ENCODE measurements at places on chromosomes 6 and 20.

DNA sequence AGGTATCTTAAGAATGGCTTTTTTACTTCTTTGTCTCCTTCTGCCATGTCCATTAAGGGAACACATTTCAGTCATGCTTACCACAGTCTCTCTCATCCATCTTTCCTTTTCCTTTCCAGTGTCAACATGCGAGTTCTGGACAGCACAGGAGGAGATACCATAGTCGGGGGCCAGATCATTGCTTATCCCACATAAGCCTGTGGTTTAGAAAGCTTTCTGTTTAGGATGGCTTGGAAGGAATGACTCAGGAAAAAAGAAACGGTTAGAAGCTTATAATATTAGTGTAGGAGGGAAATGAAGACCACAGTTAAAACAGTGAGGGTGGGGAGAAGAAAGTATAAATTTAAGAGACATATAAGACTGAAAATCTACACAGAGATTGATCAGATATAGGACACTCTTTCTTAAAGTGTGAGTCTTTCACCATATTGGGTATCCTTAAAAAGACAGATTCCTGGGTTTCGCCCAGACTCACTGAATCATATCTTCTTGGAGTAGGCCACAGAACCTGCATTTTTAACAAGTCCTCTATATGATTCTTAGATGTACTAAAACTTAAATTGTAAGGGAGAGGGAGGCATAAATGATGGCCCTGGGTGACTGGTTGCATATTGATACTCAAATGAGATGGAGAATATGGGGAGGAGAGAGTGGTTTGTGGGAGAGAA, 36.1 kb downstream of the DSE start:
- no peak for DNase-seq

DNA sequence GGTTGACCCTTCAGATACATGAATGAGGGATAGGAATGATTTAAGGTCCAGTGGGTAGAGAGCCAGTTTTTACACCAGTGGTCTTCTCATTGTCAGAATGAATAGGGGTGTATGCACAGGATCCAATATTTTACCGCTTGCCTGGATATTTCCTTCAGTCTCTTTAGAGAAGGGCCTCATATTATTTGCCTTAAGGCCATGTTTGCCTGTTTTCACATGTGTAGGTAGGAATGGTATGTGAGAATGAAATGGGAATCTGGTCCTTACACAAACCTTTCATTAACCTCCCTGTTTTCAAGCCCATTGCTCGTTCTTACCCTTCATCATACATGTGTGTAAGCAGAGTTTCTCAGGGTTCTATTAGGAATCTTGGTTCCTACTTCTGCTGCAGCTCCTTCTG, 62.4 kb downstream of the LIN28B start:
- DNase-seq: no peak

- DNase-seq: no peak
These were observed 59.0 kb upstream of the TFB1M start for GRCh38 chr6:155373276-155373675.

DNA sequence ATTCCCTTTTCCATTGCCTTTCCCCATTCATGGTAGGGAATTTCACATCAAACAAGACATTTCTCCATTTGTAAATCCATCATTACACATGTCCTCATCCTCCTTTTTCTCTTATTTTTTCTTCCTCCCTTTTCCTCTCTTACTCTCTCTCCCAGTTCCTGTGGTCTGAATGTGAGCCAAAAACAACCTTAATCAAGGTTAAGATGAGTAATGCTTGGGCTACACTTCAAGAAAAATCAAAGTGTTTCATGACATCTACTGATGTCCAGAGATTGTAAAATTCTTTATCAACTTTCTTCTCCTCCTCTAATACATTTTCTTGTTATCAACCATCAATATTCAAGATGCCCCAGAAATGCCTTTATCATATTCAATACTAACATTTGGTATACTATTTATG, 208.0 kb upstream of the PRND start:
- no peak for DNase-seq

DNA sequence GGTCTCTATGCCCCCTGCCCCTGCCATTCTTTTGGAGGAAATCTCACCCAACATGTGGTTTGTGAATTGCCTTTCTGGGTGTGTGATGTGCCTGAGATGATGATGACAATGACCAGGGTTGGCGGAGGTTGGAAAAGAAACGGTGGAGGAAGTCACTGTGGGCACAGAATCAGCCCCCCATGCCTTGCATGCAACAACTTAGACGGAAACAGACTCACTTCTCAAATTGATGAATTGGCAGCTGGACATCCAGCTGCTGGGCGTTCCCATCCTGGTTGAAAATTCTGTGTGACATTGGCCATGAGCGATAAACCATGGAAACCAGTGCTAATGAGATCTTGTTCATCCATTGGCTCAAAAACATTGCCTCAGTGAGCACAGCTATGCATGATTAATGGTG, 95.8 kb upstream of the LY86 start:
- DNase-seq: no peak

GRCh38 chr6:150999576-150999975, 134.1 kb downstream of the MTHFD1L start:
- DNase-seq: no peak

- peak; percentile 59 for DNase-seq
These were observed 1.3 kb downstream of the VEGFA start for GRCh38 chr6:43771210-43771857.

DNA sequence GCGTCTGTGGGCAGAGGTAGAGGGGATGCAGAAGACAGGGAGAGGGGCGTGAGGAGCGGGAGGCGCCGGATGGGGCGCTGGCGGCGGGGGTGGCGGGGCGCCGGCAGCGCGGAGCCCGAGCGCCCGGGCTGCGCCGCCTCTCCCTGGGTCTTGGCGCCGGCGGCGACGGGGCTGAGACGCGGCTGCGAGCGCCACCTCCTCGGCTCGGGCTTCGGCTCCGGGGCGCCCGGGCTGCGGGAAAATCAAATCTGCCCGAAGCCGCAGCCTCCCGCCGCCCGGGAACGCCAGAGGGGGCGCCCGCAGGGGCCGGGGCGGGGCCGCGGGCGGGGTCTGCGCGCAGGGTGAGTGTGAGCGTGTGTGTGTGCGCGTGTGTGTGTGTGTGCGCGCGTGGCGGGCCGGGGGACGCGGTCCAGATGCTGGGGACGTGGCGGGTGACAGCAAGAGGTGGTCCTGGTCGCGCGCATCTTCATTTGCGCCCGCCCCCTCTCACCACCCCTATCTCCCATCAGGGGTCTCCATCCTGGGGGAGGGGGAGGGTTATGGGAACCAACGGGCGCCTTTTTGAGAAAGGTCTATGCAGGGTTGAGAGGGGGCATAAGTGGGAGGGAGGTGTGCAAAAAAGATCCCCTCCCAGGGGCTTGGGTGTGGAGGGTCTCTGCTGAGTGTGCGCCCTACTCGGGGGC, 646 bp upstream of the CPNE5 start:
- DNase-seq: peak; percentile 62

- DNase-seq: no peak
These were observed 1359.4 kb upstream of the GJE1 start for GRCh38 chr6:140773276-140773675.

DNA sequence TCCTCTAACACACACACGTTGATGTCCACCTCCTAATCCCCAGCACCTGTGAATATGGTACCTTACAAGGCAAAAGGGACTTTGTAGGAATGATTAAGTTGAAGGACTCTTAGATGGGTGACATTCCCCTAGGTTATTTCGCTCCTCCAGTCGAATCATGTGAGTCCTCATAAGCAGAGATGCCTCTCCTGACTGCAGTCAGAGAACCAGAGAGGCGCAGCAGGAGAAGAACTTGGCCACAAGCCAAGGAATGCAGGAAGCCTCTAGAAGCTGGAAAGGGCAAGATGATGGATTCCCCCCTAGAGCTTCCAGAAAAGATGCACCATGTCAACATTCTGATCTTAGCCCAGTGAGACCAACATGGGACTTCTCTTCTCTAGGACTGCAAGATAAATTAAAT, 133.1 kb upstream of the PTPRT start:
- DNase-seq: no peak

All from lung (tissue), 17 donors.